ENCODE measurements at places on chromosomes 4 and X.

DNA sequence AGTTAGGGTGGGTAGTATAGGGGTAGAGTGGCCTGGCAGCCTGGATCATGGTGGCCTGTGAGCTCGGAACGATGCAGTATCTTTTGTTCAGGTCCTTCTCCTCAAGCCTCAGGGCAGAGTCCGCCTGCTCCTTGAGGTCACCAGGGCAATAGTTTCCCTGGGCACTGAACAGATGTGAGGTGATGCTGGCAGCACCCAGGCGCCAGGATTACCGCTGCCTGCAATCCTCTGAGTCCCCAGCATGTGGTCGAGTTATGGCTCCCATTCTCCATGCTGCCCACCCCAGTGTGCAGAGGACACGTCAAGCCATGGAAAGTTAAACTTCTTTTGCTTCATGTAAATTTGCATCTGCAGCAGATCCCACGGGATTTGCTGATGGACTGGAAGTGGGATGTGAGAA lies 38.7 kb downstream of the NEIL3 start:
- DNase-seq = no peak

DNA sequence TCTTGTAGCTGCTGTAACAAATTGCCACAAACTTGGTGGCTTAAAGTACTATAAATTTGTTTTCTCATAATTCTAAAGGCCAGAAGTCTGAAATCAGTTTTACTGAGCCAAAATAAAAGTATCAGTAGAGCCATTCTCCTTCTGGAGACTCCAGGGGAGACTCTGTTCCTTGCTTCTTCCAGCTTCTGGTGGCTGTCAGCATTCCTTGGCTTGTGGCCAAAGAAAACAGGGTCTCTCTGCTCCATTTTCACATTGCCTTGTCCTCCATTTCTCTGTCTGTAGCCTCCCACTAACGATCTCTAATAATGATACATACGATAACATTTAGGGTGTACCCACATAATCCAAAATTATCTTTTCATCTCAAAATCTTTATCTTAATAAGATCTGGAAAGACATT lies 200.4 kb downstream of the MAB21L2 start:
- DNase-seq = no peak

DNA sequence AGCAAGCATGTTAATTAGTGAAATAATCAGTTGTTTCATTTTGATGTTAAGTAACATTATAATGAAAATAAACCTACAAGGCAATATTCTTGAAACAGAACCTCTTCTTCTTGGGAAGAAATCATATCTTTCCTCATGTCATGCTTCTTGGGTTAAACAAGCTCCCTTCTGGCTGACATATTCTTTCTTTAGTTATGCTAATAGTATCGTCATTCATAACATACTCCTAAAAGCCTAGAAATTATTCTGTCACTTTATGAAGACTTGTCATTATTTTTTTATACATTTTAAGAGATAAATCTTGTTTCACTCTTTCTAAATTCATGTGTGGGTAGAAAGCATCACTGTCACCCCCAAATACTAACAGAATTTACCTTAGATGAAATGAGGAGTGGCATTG lies 1047.0 kb upstream of the GRID2 start:
- DNase-seq = no peak

GRCh38 chrX:139929876-139930275 lies 3.0 kb downstream of the ATP11C start:
- DNase-seq = no peak

DNA sequence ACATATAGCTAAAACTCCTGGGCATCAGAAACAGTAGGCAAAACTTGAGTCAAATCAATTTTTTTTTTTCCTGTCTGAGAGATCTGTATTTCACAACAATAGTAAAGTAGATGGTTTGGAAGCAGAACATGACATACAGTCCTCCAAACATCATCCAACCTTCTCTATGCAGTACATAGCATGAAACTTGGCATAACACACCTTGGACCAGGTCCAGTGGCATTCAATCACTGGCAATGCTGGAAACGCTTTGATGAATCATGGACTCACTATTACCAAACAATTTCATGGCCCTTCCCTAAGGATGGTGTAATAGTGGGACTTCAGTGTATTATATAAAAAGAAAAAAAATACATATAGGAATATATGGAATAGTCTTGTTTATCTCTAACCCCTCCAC lies 154.6 kb downstream of the FMR1NB start:
- no peak for DNase-seq

GRCh38 chr4:99986792-99987191 lies 36.7 kb upstream of the H2AZ1 start:
- no peak for DNase-seq

DNA sequence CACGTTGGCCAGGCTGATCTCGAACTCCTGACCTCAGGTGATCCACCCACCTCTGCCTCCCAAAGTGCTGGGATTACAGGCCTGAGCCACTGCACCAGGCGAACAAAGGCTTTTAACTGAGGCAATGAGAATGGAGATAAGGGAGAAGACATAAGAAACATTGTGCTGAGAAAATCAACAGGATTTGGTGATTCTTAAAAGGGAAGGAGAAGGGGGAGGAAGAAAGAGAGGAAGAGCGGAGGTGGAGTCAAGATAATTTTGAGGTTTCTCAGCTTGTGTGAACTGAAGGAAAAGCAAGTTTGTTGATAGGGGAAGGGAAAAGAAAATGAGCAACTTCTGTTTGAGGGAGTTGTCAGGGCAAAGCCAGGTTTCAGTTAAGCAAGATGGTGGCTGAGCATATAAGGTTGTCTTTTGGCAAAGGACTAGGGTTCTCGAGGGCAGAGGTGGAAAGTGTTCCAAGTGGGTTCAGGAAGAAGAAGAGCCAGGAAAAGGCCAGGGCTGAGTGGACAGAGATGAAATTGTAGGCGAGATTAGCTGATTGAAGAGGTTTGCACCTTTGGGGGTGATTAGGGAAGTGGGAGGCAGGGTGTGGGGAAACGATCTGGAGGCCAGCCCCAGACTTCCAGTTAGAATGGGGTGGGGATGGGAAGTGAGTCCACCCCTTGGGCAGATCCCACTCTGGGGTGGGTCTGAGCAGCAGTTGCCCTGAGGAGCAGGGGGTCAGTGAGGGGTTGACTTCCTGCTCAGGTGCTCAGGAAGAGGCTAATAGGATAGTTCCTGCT lies 7.8 kb downstream of the DOCK11 start:
- DNase-seq = no peak

DNA sequence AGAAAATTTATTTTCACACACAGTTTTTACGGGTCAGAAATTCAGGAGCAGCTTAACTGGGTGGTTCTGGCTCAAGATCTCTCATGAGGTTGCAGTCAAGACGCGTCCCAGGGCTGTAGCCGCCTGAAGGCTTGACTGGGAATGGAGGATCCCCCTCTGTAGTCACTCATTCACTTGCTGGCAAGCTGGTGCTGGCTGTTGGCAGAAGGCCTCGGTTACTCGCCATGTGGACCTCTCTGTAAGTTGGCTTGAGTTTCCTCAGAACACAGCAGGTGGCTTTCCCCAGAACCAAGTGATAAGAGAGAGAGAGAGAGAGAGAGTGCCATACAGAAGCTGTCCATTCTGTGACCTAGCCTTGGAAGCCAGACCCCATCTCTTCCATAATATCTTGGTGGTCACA lies 132.8 kb downstream of the DCLK2 start:
- no peak for DNase-seq

DNA sequence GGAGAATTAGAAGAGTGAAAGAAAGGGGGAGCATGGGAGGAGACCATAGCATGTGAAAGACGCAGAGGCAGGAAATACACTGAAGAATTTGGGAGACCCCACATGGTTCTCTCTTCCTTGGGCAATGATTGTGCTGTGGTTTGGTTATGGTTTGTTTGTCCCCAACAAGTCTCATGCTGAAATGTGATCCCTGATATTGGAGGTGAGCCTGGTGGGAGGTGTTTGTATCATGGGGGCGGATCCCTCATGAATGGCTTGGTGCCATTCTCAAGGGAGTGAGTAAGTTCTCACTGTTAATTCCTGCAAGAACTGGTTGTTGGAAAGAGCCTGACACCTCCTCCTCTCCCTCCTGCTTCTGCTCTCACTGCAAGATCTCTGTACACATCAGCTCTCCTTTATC lies 78.6 kb upstream of the RAI2 start:
- no peak for DNase-seq

DNA sequence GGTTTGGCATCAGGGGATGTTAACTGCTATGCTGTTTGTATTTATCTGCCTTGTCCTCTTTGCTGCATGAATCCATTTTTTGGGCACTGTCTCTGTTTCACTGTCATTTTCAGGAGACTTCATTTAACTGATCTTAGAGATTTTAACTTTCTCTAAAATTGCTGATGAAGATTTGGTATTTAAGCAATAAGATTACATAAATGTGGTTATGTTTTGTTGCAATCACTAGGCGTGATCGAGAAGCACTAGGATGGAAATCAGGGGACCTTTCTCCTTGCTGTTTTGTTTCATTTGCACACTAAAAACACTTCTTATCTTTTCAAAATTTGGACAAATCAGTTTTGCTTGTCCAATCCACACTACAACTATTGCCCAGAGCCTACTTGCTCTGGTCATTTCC lies 15.4 kb downstream of the CXCL2 start:
- DNase-seq = no peak
